ENCODE measurements at places on chromosomes 4 and X.

DNA sequence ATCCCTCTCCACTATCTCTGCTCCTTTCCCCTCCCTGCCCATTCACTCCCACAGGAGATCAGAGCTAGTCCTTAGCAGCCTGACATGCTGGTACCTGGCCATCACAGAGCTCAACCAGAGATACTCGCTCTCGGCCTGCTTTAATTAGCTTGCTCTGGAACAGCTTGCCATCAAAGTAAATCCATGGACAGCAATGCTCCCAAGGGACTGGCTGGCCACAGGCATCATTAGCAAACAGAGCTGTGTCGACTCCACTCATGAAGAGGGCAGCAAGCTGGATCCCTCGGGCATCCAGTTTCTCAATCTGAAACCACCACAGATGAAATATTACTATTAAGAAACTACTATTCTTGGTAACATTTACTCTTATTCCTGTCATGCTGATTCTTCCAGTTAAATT is 43.4 kb upstream of the PHF8 start:
- no peak for ATAC-seq

DNA sequence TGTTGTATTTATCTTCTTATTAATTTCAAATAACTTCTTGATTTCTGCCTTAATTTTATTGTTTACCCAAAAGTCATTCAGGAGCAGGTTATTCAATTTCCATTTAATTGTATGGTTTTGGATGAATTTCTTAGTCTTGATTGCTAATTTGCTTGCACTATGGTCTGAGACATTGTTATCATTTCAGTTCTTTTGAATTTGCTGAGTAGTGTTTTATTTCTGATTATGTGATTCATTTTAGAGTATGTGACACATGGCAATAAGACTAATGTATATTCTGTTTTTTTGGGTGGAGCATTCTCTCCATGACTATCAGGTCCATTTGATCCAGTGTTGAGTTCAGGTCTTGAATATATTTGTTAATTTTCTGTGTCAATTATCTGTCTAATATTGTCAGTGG is 236.7 kb downstream of the EDA2R start:
- no peak for ATAC-seq

- no peak for ATAC-seq
Observed at GRCh38 chr4:156568041-156568440, 403.6 kb downstream of the PDGFC start.

GRCh38 chrX:72539822-72540221 is 32.8 kb downstream of the HDAC8 start:
- ATAC-seq, result peak; percentile 36

DNA sequence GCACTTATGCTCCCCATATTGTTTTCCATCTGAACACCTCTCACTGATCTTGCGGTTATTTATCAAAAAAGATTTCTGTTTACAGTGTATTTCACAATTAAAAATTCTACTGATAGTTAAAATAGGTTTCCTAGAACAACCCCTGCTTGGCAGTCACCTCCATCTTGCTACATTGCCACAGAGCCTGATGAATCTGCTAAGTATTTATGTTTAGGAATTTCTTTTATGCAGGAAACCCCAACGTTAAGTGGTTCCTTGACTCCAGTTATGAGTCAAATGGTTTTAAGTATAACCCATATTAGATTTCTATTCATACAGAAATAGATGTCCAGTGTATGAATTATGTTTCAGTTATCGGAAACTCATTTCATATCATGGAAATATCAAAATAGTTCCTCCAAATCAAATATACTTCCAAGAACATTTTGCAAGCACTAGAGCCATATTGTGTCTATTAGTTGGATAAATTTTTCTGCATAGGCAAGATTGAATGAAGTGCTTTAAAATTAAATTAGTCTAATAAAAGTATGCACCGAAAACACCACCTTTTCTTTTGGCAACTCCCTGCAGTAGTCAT is 20.6 kb downstream of the GALNT7 start:
- no peak for ATAC-seq

DNA sequence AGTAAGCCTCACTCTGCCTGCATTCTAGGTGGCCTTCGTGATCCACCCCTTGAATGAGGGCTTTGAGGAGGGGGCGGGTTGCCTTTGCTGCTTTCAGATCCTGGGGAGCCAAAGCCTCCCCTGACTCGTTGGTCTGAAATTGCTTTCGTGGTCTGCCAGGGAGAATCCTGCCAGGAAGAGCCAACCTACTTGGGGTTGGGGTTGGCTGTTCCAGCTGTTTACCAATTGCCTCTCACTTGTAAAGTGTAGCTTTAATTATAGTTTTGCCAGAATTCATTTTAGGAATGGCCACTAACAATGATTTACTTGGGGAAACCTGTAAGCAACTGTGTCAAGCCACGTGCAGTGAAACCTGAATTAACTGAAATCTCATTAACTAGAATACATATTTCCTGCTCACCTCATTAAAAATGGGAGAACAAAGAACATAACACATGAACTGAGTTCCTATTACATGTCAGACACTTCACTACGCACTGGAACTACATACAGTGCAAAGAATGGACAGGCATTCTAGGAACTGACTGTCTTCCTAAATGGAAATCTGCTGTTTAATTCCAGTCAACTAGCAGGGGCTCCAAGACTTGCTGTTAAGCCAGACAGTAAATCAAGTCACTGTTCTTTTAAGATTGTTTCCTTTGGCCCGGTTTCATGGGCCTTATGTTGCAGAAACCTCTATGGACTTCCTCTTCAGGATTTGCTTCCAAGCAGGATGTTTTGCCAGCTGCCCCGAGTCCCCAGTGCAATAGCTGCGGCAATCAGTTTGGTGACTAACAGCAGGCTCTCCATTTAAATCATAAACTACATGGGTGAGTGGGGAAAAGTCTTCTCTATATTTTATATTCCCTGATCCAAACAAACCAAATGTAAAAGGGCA is 16.4 kb upstream of the NKRF start:
- no peak for ATAC-seq

DNA sequence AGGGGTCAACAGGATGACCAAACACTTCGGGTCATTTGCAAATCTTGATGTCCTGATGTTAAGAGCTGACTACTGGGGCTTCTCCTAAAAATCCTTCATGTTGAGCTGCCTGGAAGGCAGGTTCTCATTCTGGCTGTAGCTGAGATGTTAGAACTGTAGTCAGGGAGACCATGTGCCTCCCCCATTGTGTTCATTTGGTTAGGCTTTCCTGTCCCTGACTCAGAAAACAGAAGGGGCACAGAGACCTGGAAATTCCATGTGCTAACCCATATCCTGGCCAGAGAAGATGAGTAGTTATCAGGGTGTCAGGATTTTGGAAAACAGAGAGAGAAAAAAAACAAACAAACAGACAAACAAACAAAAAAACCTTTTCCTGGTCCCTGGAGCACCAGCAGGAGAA is 177.5 kb downstream of the AR start:
- ATAC-seq, result no peak

GRCh38 chrX:118551426-118551825 is 55.8 kb downstream of the DOCK11 start:
- ATAC-seq, result no peak

DNA sequence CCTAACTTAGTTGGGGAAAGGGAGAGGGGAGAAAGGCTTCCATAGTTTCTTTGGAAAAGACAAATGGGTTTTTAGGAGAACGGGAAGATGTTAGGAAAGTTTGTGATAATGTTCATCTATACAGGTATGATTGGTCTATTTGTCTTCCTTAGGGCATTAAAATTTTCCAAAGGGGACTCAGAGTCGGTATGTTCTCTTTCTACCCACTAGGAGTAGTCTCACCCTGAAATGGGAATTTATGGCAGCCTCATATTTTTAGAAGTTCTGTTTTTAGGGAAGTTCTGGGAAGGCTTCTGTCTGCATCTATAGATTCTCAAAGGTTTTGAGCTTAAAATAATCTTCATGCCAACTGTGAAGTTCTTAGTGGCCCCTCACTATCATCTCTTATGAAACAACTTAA is 637.3 kb downstream of the ADGRL3 start:
- ATAC-seq, result no peak

- peak; percentile 61 for ATAC-seq
Observed at GRCh38 chr4:159137176-159137575, 34.3 kb downstream of the RAPGEF2 start.

DNA sequence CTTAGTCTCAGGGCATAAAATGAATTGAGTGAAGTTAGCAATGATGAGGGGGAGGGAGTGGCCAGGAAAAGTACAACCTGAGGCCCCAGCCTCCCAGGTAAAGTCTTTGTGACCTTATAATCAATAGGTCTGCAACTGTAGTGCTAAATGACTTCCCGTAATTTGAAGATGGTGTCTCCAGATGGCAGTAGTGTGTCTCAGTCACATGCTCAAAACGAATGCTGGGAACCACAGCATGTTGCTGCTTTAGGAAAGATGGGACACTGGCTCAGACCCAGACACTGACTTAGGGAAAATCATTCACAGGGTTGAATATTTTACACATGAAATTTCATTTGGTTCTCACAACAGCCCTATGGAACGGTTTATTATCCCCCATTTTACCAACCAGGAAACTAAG is 10.3 kb downstream of the SRPX2 start:
- ATAC-seq, result peak; percentile 9

DNA sequence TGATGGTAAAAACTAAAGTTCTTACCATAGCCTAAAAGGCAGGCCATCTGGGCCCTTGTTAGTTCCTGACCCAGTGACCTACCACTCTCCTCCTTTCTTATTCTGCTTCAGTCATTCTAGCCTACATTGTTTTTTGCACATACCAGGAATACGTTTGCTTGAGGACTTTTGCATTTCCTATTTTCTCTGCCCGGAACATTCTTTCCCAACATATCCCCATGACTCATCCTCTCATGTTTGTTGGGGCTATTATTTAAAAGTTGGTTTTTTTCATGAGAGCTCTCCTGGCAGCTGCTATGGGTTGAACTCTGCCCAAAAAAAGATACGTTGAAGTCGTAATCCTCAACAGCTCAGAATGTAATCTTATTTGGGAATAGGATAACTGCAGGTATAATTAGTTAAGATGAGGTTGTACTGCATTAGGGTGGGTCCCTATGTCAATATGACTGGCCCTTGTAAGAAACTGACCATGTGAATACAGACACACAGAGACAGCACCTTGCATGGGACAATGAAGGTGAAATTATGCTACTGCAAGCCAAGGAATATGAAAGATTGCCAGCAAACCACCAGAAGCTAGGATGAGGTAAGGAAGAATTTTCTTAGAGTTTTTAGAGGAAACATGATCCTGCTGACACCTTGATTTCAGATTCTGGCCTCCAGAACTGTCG is 138.3 kb upstream of the PDHA2 start:
- ATAC-seq, result no peak

- peak; percentile 89 for ATAC-seq
Observed at GRCh38 chr4:140237616-140238350, 83.8 kb upstream of the MAML3 start.

DNA sequence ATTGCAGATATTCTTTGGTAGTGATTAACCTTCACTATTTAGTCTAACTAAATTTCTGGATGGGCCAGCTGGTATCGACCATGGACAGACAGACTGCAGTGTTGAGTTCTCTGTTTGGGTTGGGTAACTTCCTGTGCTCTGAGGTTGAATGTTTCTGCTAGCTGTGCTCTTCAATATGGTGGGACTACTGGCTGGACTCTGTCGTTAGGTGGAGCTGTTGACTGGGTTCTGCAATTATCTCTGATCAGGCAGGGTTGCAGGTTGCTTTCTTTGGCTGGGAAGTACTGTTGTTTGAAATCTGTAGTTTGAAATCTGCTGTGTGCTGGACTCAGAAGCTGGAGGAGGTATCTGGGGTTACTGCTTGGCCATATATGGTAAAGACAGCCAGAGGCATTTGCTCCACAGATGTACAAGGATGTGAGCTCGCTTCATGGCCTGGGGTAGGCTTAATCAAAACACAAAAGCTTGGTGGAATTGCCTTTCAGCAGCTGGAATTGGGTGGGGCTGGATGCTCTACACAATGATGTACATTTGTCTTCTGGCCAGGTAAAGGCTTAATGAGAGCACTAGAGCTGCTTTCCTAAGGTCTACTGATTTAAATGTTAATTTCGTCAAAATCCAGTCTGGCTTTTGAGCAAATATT is 1472.0 kb downstream of the FAM133A start:
- no peak for ATAC-seq

- no peak for ATAC-seq
Observed at GRCh38 chr4:95204873-95205272, 343.9 kb downstream of the UNC5C start.

DNA sequence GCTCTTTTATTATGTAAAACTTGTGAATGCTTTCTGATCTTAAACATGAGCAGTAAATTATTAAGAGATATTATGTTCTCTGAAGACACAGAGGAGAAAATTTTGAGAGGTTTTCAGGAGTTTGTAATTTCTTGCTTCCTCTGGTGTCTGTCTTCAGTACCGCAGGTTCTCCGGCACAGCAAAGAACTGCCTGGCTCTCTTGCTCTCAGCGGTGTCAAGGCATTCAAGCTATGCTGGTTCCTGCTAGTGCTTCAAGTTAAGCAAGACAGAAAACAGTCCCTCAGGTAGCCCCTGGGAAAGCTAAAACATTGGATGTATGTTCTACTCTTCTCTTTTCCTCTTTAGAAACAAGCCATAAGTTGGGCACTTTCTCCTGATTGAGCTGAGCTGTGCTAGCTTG is 120.2 kb upstream of the CENPE start:
- no peak for ATAC-seq

DNA sequence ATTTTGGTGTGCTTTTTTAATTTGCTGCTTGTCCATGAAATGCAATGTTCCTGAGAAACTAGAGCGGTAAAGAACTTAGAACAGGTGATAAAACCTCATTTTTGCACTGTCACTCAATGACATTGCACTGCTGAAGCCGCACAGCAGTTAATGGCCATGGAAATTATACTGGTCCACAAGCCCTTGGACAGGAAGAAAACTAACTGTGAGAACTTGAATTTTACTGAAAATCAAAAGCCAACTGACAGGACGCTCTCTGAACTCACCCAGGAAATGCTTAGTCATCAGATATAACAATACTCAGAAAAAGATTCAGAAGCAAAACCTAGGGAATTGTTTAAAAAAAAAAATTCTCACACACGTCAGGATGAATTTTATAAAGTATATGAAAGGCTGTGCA is 246.4 kb upstream of the SLC7A11 start:
- no peak for ATAC-seq

- no peak for ATAC-seq
Observed at GRCh38 chr4:174023641-174024040, 259.8 kb downstream of the FBXO8 start.

DNA sequence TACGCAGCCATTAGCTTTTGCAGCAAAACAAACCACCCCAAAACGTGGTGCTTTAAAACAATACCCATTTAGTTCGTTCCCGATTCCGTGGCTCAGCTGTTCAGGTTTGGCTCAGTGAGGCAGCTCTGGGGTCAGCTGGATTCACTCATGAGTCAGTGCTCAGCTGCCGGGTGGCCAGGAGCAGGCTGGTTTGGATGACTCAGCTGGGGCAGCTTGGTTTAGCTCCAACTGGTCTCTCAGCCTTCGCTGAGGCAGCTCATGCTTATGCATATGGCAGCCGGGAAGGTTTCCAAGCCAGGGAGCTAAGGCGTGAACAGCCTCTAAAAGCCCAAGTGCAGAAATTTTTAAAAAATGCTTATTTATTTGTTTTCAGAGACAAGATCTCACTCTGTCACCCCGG is 13.3 kb upstream of the CD99 start:
- peak; percentile 100 for ATAC-seq
